NK-92 treated with Interleukin-12 subunit alpha and Interleukin-12 subunit beta, amount 100 ng/mL, for 24 hours (cell line): ENCODE measurements at places on chromosomes 13 and 19.

DNA sequence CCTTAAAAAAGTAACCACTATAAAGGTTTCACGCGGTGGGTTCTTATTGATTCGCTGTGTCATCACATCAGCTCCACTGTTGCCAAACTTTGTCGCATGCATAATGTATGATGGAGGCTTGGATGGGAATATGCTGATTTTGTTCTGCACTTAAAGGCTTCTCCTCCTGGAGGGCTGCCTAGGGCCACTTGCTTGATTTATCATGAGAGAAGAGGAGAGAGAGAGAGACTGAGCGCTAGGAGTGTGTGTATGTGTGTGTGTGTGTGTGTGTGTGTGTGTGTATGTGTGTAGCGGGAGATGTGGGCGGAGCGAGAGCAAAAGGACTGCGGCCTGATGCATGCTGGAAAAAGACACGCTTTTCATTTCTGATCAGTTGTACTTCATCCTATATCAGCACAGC is 30.6 kb downstream of the FGF9 start:
- DNase-seq: no peak

- no peak for DNase-seq
Measured at GRCh38 chr13:99922631-99923404, 48.7 kb downstream of the ZIC5 start.

- DNase-seq: no peak
Measured at GRCh38 chr19:17447704-17448130, 751 bp downstream of the TMEM221 start.

DNA sequence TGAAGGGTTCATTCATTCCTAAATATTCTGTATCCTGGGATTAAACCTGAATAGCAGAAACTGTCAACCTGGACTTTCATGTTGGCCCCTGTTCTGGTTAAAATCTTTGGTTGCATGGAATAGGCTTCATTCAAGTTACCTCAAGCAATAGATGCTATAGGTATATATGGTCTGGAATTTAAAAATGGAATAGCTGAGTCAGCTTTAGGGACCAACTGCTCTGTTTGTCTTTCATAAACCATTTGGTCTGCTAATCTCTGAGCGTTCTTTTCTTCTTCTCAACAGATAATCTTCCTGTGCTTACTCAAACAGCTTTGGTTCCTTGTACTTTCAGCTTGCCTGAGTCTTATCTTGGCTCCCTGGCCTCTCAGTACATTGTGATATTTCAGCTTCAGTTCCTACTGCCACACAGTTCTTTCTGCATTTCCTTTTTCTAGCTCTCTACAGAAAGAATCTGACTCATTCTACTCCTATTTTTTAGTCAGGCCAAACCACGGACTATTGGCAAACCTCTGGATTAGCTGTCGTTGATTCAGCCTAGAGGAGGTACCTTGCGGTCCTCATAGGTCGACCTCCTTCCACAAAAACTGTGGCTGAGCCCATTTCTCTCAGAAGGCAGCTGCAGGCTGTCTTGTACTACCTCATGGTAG is 35.9 kb upstream of the MAB21L1 start:
- no peak for DNase-seq

DNA sequence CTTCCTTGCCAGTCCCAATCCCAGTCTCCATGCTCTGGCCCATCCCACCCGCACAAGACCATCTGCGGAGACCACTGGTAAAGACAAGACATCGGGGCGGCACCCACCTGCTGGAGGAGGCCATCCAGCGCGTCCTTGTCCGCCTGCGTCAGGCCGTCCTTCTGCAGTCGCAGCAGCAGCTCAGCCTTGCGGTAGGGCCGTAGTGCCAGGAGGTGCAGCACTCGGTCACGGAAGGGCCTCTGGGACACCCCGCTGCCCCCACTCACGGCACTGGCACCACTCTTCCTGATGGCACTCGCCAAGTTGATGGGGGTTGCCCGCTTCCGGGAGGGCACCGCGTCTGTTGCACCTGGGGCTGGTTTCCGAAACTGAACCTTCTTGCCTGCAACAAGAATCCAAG is 23.5 kb upstream of the ISYNA1 start:
- DNase-seq: no peak

GRCh38 chr13:30787738-30788525 is 52.6 kb downstream of the ALOX5AP start:
- DNase-seq: no peak

- no peak for DNase-seq
Measured at GRCh38 chr13:102597029-102597961, 509 bp downstream of the TPP2 start.

DNA sequence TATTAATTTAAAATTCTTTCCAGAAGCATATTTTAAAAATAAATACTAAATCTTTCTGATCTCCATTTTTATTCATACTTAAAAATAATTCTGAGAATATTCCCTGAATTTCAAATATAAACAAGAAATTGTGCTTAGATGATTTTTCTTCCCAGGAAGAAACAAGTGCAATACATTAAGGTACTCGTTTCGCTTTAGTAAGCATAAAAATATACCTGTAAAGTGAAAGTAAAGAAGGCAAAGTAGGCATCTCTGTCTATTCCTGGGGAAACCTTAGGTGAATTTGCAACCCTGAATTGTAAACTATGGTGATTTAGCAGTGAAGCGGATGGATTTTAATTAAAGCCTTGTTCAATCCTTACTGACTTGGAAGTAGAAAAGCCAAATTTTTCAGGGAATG is 354.2 kb downstream of the DIAPH3 start:
- no peak for DNase-seq

DNA sequence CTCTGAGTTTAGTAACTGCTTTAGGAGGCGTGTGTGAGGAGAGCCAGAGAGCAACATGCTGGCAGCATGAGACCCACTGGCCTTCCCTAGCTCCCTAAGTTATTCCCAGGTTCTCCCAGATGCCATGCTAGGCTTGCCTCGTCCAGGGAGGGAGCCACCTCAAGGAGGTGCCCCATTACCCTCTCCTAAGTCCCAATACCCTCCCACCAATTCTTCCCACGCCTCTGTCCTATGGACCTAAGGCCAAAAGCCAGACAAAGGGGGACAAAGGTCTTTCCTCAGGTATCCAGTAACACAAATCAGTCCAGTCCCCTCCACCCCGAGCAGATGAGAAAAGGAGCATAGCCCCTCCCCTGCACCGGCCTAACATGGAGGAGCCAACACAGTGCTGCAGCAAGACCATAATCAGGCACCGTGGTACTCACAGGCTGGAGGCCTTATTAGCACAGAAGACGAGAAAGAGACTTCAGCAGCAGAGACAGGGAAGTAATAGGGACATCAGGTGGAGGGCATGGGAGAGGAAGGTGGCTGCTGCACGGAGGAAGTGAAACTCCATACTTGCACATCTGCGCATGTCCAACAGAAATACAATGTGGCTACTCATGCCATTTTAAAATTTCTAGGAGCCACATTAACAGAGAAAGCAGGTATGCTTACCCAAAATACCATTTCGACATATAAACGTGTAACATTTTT is 46.3 kb downstream of the BRD4 start:
- no peak for DNase-seq

GRCh38 chr19:48634036-48634342 is 3.2 kb downstream of the DBP start:
- no peak for DNase-seq

GRCh38 chr13:23105051-23105450 is 75.7 kb upstream of the SGCG start:
- DNase-seq: no peak

DNA sequence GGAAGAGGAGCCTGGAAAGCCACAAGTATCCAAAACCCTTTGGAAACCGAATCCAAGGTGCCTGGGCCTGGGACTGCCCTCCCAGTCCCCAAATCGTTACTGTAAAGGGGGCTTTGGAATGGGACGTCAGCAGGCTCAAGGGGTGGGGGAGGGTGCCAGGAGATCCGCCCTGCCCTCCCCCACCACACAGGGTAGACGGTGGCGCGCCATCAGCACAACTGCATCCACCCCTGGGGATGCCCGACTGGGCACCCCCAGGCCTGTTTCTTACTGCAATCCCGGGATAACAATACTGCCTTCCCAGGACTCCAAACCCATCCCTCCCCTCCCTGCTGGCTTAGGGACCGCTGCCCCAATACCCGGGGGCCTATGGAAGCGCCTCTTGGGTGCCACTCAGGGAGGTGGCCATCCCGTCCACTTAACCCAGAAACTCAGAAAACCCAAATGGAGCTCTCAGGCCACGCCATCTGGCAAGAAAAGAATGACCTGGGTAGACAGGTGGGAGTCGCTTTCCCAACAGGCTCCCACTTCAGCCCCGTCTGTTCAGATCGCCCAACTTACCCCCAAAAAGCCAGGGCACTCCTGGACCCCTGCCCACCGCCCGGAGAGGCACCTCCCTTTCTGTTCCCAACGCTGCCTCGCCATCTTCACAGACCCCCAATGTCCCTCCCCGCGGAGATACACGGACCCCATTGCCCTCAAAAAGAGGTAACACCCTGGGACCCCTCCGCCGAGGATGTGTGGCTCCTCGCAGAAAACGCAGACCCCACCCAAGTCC is 2.4 kb downstream of the KLF16 start:
- no peak for DNase-seq
